ENCODE measurements at places on chromosomes 2 and 18.

- DNase-seq: no peak
Measured at GRCh38 chr18:69882965-69883668, 64.6 kb downstream of the CD226 start.

GRCh38 chr2:183250061-183250460, 125.8 kb downstream of the NUP35 start:
- no peak for DNase-seq

DNA sequence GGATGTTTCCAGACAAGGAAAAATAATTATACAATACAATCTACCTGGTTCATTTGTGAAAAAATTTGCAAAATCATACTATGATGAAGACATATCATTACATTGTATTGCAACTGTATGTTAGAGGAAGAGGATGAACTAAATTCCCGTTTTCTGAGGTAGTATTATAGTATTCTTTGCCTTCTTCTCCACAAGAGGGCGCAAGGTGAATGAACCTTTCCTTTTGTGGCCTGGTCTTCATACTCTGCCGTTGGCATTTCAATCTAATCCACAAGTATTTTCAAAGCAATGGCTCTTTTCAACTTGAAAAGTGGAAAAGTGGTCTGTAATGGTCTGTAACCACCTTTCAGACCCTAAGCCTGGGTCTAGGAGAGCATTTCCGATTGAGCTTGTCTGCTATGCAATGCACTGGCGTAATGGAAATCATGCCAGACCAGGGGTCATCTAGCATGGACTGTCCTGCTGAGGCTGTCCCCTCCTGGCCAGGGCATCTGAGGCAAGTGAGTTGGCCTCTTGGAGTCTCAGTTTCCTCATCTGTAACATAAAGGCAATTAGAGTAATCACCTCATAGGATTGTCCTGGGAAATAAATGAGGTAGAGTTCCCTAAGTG, 30.8 kb upstream of the ZNF396 start:
- peak; percentile 29 for DNase-seq

GRCh38 chr18:51666763-51667191, 469.3 kb upstream of the MEX3C start:
- no peak for DNase-seq

- DNase-seq: peak; percentile 53
Measured at GRCh38 chr2:33022989-33023727, 76.4 kb downstream of the LTBP1 start.

DNA sequence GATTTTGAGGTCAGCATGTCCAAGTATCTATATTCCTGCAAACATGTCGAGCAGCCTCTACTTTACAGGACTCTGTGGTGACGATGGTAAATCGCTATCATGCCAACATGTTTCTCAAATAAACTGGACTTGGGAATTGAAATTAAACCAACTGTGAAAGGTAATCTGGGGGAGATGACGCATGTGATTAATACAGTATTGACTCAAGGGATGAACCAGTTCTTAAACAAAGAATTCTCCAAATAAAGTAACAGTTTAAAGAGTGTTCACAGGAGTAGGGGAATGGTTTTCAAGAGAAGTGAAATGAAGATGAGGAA, 54.3 kb downstream of the THUMPD2 start:
- DNase-seq: no peak

GRCh38 chr2:165967746-165968145, 14.2 kb upstream of the TTC21B start:
- no peak for DNase-seq

- no peak for DNase-seq
Measured at GRCh38 chr2:85187069-85187468, 53.9 kb downstream of the TCF7L1 start.

GRCh38 chr2:233387667-233388528, 33.6 kb downstream of the DGKD start:
- DNase-seq: no peak

GRCh38 chr18:58418361-58418760, 210.5 kb downstream of the ALPK2 start:
- DNase-seq: no peak

DNA sequence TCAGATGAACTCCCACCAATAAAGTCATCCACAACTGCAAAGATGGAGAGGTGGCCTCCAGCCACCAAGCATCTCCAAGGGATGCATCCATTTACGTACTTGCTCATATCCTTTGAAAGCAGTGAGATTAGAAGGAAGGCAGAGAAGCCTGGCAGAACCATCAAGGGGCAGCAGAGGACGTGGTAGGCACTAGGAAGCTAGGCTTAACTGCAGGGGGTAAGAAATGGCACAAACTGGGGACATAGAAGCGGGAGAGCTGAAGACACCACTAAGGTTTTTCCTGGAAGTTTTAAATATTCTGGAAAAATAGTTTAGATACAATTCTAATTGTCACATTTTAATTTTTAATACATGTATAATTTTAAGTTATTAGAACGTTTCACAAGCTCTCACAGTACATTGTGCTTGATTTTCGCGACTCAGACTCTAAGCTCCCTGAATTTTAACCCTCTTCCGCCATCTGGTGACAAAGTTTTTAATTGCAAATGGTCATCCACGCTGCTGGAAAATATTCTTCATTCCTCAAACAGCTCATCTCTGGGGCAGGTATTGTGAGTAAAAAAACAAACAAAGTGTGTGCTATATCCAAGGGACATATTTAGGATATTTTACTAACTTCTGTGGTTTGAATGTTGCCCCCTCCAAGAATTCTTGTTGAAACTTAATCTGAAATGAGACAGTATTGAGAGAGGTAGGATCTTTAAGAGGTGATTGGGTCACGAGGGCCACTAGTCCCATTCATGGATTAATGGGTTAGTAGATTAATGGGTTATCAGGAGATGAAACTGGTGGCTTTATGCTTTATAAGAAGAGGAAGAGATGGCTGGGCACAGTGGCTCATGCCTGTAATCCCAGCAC, 1.6 kb upstream of the PSTPIP2 start:
- peak; percentile 41 for DNase-seq

- peak; percentile 63 for DNase-seq
Measured at GRCh38 chr2:45755585-45756335, 104.3 kb downstream of the PRKCE start.

- no peak for DNase-seq
Measured at GRCh38 chr2:176891105-176891504, 321.5 kb upstream of the HNRNPA3 start.

DNA sequence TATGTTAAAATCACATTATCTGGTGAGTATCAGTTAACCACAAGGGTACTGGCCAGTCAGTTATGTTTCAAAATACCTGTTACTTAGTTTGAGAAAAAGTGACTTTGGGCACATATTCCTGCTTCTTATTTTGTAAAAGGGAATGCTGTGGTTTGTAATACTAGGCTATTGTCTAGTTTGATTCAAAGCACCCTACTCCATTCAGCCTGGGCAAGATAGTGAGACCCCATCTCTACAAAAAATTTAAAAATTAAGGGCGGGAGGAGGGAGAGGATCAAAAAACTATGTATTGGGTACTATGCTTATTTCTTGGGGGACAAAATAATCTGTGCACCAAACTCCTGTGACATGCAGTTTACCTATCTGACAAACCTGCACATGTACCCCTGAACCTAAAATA, 18.9 kb downstream of the MBD5 start:
- no peak for DNase-seq

- no peak for DNase-seq
Measured at GRCh38 chr18:2508155-2508554, 63.1 kb downstream of the METTL4 start.

- no peak for DNase-seq
Measured at GRCh38 chr18:61643884-61644647, 248.7 kb downstream of the RNF152 start.

GRCh38 chr18:5075297-5075696, 121.8 kb downstream of the AKAIN1 start:
- DNase-seq: no peak

DNA sequence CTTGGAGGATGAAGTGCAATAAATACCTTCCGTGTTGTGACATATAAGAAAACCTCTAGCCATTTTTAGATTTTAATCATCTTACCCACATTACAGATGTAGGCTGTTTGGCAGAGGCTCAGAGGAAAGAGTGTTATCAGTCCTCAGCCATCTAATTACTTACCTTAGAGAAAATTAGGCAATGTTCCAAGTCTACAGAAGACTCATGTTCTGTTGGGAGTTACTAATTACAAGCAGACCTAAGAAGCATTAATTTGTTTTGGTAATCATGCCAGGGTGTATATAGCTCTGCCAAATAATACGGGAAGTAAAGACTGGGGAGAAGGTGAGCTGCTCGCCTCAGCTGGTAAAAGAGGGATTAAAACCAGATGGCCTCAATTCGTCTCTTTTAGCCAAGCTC, 125.8 kb upstream of the PGAP1 start:
- no peak for DNase-seq

GRCh38 chr2:188193230-188193629, 98.4 kb upstream of the GULP1 start:
- DNase-seq: no peak

DNA sequence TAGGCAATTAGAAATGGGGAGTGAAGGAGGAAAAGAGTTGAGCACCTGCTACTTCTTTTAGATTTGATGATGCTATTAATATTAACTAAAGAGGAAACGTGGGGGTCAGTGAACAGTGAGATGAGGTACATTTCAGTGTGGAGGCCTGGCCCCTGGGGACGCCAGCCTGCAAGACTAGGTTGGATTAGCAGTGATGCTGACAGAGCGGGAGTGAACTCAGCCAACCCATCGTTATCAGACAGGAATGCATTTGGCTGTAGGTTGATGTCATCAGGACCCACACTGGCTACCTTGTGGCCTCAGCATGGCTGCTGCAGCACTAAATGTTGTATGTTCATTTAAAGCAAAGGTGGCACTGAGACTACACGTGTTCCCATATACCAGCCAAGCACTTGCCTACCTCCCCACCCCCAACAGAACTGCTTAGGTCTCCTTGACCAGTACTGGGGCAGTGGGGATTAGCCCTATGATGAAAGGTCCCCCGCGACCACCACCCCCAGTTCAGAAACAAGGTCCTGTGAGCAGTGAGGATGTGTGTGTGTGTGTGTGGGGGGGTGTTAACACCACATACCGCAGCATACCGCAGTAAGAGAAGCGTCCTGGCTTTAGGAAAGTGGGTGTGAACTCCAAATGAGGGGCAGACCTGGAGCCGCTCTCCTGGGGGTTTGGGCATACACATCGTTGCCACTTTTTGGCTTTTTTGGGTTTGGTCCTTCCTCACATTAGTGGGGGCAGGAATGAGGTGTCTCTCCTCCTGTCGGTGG, 26.0 kb downstream of the DGKD start:
- DNase-seq: no peak

All from HTR-8/SVneo (cell line).